ENCODE measurements at places on chromosomes 4 and X.
A peak's percentile ranks its signal among the peaks of the same experiment; 100 is the strongest.

DNA sequence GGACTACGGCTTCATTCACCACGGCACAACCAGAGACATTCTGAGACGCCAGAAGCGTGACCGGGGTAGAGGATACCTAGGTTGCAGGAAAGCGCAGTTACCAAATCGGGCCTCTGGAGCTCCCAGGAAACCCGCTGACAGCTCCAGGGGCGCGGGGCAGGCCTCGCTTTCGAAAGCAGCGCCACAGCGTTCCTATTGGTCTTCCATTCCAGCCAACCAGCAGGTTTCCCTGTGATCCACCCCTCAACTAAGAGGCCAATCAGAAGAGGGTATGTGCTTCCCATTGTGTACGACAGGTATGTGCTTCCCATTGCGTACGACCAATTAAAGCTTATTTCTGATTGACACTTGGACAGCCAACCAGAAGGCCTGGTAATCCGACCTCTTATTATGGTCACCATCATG lies 14.9 kb downstream of the SNX12 start:
- no peak for DNase-seq

- no peak for DNase-seq
Measured at GRCh38 chr4:24736066-24736465, 59.3 kb upstream of the SOD3 start.

GRCh38 chrX:156001001-156001666 lies 3.6 kb downstream of the IL9R start:
- DNase-seq: no peak

DNA sequence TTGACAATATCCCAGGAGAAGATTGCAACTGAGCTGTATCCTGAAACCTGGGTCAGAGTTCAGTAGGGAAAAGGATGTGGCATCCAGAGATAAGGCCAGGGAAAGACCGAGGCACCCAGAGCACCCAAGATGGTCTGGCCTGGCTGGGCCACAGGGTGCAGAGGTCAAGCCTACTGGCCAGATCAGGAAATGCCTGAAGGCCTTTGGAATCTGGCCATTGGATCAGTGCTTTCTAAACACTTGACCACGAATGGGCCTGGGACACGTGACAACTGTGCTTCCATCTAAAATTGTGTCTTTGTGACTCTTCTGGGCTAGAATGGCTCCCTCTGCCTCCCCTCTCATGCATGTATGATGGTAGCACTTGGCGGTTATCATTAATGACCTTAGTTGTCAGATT lies 316.9 kb downstream of the EVC2 start:
- DNase-seq: no peak

- DNase-seq: peak; percentile 1
Measured at GRCh38 chrX:7170898-7171297, 22.9 kb upstream of the PUDP start.

DNA sequence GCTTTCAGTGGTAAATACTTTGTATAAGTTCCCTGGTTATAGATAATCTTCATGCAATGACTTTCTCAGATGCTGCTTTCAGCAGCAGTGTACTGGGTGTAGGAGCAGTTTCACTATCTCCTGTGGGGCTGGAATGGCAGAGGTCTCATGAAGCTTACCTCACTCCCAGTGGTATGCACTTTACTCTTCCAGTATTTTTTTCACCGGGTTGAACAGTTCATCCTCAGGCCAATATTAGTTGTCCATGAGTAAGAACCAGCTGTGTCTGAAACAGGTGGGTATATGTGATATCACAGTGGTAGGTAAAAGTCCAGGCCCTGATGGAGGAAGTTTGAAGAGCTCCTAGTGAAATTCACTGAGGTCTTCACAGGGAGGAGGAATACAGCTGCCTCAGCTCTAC lies 351.5 kb upstream of the EMCN start:
- no peak for DNase-seq

- no peak for DNase-seq
Measured at GRCh38 chr4:38752941-38753806, 29.6 kb downstream of the TLR10 start.

All from activated effector memory CD4-positive, alpha-beta T cell treated with Interleukin-2 at 50 U/mL for 16 hours (primary cell).